Fibroblast of skin of left quadriceps (primary cell): ENCODE measurements at places on chromosomes 16 and 17.

DNA sequence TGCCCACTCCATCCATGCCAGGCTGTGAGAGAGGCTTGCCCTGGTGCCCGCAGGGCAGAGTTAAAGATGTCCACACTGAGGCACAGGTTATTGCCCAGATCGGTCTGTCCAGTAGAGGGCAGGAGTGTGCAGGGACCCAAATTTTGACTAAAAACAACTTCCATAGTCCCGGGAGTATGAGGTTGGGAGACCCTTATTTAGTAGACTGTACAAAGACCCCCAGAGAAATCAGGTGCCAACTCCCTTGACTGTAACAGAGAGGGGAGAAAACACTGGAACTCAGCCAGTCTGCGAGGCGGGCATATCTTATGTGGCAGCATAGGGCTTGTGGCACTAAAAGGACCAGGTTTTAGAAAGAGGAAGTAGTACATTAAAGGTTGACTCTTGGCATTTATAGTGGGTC, 43.4 kb downstream of the HNF1B start:
- no peak for DNase-seq

GRCh38 chr17:30568117-30568430, 90.9 kb downstream of the GOSR1 start:
- no peak for DNase-seq

DNA sequence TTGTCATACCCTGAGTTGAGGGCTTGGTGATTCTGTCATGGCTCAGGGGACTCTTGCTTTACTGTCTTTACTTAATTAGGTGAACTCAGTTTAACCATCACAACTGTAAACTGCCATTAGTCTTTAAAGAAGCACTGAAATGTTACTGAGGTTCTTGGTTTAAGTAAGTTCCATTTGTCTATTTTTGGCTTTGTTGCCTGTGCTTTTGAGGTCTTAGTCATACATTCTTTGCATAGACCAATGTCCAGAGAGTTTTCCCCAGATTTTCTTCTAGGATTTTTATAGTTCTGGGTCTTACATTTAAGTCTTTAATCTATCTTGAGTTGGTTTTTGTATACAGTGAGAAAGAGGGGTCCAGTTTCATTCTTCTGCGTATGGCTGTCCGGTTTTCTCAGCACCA, 137.5 kb downstream of the SOCS1 start:
- no peak for DNase-seq

DNA sequence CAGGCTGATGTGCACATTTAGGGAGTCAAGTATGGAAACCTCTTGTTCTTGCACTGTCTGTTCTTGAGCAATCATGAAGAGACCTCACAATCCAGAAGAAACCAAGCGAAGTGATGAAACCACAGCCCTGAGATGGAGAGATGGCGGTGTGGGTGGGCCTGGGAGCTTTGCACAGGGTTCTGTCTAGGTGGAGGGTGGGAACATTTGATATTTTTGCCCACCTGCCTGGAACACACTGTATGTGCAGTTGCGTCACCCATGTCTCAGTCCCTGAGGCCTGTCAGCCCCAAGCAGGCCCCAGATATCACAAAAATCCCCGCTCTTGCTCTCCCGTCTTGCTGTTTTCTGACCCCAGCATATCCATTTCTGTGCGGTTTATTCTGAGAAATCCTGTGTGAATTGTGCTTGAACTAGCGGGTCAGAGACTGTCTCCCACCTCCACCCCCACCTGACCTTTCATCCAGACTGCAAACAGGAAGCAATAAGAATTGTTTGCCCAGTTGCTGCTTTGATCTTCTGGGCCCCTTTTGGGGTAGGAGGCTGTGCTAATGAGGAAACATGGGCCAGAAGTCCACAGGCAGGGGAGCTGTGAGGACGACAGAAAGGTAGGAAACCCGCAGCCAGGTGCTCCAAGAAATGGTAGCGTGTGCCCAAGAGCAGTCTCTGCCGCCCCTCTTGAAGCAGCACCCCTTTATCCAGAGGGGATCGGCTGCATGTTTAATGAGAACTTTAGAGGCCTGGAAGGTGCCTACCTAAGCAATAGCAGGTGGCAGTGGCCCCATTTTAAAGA, 183.8 kb downstream of the CCDC182 start:
- no peak for DNase-seq

- no peak for DNase-seq
These were observed 40.3 kb downstream of the ARHGAP17 start for GRCh38 chr16:24974859-24975258.

DNA sequence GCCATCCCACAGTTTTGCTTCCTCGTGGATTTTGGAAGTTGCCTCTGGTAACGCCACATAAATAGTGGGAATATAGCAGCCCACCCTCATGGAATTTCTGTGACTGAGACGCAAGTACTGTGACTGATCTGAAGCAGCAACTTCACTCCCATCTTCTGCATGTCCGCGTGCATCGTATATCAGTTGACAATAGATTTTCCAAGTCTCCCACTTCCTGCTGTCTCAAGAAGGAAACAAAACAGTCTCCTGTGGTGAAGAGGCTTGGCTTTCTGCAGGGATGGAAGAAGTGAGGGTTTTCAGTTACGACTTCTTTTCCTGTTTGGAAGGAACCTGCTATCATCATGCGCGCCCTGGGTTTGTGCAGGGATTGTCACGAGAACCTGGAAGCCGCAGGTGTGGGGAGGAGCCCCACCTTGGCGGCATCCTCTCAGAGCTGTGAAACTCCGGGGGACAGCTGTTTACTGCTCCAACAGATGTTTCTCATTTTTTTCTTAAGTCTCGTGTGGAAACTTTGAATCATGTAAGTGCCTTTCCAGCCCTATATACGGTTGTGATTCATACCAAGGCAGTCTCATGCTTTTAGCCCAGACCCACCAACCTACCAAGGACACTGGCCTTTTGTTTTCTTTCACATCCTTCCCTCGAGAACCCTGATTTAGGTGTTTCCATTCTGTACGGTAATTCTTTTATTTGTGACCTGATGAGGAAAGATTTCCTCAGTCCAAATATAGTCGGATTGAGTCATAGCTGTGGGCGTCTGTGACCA, 57.5 kb downstream of the WIPI1 start:
- no peak for DNase-seq

- no peak for DNase-seq
These were observed 157.5 kb downstream of the ZNF423 start for GRCh38 chr16:49698453-49698815.

GRCh38 chr17:20235747-20236146, 226.6 kb downstream of the SPECC1 start:
- DNase-seq: no peak

DNA sequence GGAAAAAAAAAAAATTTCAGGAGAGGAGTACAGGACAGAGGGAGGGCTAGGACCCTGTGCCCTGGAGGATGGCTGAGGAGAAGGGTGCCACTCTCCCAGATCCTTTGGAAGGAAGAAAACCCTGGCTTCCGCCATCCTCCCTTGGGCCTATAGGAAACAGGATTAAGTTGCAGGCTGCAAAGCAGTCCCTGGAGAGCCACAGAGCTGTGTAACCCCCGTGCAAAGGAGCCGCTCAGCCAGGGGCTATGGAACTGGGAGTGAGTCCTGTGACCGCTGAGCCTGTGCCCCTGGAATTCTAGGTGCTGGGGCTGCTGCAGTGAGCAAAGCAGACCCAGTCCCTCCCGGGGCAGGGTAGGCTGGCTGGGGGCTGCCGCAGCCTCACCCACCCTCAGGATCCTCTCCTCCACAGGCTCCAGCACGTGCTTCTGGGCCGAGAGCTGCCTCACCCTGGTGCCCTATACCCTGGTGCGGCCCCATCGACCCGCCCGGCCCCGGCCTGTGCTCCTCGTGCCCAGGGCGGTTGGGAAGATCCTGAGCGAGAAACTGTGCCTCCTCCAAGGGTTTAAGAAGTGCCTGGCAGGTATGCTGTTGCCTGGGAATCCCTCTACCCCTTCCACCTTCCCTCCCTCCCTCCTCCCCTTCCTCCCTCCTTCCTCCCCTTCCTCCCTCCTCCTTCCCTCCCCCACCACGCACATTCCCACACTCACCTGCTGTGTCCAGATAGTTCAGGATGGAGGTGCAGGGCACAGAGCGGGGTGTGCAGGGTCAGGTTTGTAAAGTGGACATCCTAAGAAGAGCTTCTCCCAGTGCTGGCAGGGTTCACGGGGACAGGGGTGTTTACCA, 15.3 kb downstream of the SGSH start:
- no peak for DNase-seq

GRCh38 chr16:27759967-27760788, 210.2 kb downstream of the KATNIP start:
- no peak for DNase-seq

- no peak for DNase-seq
These were observed 230.5 kb downstream of the SOX9 start for GRCh38 chr17:72351365-72351764.

- DNase-seq: no peak
These were observed 12.3 kb downstream of the GPT2 start for GRCh38 chr16:46896314-46896968.

DNA sequence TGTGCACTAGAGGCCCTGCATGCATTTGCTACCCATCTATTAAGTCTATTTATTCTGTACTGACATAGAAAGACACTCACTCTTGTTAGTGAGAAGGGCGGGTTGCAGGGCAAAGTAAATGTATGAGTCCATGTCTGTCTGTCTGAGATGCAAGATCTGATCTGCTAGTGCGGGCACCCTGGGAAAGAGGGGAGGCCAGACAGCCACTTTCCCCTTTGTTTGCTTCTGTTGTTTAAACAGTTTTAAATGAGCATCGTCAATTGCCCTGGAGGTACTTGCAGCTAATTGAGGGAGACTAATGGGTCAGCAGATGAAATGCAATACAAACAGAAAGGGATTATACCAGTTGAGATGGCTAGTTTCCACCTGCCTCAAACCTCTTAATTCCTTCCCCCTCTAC, 24.9 kb downstream of the SCNN1G start:
- DNase-seq: no peak
